ENCODE measurements at places on chromosomes 7 and 10.

DNA sequence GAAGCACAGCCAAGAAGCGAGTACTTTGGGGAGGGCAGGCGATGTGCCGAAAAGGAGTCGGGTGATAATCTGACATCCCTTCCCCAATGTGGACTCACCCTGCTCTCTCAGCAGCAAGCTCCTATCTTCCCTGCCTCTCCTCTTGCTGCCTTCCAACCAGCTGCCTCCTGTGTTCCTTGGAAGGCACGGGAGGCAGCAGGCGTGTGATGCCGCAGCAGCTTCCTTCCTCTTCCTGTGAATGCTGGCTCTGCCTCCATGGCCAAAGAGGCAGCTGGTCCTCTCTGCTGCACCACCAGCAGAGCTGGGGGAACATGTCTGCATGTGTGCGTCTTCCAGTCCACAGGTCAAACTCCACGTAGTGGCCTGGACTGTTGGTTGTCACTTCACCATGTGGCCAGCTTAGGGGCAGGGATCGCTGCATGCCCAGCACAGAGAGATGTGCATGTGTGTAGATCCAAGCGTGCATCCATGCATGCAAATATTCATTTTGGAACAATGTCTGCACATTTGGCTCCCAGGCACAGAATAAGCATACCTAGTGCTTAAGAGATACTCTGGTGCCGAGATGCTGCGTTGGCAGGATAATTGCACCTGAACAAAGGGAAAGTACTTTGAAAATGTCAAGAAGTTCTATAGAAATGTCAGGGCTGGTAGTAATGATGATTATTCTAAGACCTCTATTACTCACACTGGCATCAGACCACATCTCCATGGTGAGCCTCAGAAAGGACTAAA, 499.8 kb downstream of the PLXNA4 start:
- no peak for DNase-seq

DNA sequence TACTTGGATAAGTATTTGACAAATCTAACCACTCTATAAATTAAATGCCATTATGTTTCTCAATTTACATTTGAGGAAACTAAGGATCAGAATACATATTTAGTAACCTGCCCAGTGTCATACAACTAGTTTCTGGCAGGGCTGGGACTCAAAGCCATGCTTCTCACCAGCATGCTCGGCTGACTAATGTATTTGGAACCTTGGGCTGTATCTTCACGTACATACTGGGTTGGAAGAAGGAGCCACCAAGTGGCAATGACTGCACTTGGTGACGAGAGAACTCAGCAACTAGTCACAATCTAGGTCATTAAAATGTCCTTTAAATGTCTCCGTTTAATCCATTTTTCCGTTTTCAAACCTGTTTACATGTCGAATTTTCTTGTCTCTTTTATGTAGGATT, 42.9 kb downstream of the CHRM2 start:
- DNase-seq, result no peak

DNA sequence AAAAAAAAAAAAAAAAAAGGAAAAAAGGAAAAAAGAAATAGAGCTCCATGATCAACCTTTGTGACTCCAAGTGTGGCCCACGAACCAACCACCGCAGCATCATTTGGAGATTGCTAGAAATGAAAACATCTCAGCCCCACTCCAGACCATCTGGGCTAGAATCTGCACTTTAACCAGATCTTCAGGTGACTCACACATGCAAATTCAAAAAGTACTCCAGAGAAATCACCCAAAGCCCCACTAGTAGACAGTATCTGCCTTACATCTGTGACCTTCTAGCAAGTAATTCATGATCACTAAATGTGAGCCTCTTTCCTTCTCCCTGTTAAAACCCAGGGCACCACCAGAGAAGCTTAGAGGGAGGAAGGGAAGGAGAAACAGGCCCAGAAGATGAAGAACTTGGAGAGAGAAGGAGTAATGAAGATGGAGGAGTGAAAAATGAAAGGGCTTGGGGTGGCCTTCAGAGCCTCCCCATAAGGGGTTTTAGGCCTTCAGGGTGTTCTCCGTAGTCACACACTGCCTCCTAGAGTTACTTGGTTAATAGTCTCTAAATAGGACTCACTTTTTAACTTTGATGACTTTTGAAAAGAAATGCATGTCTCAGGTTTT, 94.0 kb downstream of the SLC37A3 start:
- peak; percentile 50 for DNase-seq

DNA sequence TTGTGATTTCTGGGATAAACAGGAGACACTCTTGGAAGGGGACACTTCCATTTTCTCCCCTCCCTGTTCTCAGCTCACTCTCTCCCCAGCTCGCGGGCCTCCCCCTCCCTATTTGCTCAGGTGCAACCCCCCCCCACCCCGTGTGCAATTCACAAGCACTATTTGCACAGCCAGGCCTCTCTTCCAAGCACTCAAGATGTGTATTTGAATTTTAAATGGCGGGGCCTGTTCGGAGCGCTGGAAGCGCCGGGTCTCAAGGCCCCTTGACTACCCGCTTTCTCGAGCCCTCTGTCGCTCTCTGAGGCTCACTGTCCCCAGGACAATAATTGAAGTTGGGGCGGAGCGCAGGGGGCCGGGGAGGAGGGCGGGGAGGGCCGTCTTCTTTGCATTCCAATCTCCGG, 7.8 kb downstream of the SHH start:
- DNase-seq, result no peak

GRCh38 chr7:30968747-30969603, 5.2 kb downstream of the GHRHR start:
- DNase-seq, result no peak

- no peak for DNase-seq
Measured at GRCh38 chr10:609868-610545, 79.5 kb downstream of the DIP2C start.

DNA sequence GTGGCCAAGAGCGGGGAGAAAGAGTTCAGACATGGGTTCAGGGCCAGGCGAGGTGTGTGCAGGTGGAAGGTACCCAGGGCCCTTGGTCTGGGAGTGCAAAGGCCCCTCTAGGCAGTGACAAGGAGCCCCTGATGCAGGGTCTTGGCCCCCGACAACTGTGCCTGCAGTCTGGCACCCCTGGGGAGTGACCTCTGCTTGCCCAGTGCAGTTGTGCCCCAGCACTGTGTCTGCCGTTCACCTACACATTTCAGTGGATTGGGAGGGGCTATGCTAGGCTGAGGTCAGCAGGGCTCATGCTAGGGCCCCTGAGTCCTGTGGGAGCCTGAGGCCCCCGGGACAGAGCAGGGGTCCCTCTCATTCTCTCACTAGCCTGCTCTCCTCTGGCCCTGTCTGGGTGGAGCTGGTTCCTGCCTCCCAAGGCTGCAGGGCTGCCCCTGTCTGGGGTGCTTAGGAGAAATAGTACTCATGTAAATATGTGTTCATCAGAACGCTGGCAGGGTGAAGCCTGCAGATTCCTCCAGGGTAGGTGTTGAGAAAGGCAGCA, 550.4 kb downstream of the TCERG1L start:
- no peak for DNase-seq

GRCh38 chr10:107425931-107426553, 261.5 kb upstream of the SORCS1 start:
- DNase-seq, result no peak

DNA sequence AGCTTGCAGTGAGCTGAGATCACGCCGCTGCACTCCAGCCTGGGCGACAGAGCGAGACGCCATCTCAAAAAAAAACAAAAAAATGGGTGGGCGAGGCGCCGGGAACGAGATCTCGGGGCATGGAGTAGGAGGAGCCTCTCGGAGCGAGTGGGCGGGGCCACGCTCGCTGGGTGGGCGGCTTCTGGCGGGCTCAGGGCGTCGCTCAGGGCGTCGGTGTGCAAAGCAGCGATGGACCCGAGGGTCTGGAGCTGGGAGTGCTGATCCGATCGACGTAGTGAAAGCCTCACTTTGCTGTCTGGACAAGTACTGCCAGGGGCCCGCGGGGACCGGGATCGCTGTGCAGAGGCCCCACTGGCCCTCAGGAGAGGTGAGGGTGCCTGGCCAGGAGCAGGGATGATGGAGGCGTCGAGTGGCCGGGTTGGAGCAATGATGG, 22.6 kb upstream of the AMZ1 start:
- DNase-seq, result no peak

- DNase-seq, result no peak
Measured at GRCh38 chr10:132355754-132356153, 23.8 kb downstream of the LRRC27 start.

- no peak for DNase-seq
Measured at GRCh38 chr7:70951271-70951962, 180.5 kb upstream of the GALNT17 start.

DNA sequence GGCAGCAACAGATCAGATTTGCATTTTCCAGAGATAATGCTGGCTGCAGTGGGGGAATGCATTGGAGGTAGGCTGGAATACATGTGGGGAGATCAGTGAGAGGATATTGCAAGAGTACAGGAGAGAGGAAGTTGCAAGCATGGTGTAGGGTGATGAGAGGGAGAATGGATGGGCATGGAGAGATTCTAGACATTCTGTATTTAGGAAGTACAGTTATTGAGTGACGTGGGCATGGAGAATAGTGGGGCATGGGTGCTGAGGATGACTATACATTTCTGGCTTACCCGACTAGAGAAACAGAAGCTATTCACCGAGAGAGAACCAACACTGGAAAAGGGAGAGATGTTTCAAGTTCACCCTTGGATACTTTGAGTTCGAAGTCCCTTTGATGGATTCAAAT, 116.9 kb upstream of the SVIL start:
- peak; percentile 53 for DNase-seq

DNA sequence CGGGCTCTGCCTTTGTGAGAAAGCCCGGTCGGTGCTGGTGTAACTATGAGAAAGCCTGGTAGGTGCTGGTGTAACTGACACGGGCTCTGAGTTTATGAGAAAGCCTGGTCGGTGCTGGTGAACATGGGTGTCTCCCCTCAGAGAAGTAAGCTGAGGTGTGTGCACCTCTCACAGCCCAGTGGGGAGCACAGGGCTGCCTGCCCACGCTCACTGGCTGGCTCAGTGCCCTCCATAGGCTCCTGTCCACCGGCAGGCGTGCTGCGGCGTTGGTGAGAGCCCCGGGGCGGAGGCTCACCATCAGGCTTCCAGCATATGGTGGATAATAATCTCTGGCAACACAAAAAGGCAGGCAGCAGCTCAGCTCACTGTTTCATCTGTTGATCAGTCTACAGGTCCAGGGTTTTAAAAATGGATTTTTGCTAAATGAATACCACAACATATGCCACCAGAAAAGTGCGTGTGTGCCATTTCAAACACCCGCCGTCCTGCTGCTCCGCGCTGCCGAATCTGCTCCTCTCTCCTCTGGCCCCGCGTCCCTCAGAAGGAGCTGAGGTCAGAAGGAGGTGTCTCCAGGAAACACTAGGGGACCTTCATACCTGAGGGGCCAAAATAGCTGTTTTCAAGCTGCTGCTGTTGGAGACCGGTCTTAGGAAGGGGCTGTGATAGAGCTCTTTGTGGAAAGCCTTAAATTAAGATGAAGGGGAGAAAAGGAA, 365.7 kb downstream of the DNAJB6 start:
- no peak for DNase-seq

- no peak for DNase-seq
Measured at GRCh38 chr7:28573651-28574301, 161.5 kb downstream of the CREB5 start.

DNA sequence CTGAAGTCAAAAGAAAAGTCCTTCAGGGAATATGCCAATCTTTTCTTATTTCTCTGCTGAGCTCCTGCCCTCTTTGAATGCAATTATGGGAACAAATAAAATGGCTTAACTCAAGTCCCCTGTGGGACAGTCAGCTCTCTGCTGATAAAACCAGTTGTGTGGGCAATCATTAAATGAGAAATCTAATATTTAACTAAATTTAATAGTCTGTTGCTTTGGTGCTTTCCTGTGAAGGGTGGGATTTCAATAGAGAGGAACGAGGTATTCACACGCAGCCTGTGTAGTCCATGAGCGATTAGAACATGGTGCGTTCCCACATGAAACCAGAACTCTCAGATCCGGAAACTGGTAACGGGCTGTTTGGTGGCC, 138.4 kb downstream of the PAXIP1 start:
- DNase-seq, result no peak

- DNase-seq, result no peak
Measured at GRCh38 chr7:122588621-122589020, 110.3 kb downstream of the RNF133 start.

DNA sequence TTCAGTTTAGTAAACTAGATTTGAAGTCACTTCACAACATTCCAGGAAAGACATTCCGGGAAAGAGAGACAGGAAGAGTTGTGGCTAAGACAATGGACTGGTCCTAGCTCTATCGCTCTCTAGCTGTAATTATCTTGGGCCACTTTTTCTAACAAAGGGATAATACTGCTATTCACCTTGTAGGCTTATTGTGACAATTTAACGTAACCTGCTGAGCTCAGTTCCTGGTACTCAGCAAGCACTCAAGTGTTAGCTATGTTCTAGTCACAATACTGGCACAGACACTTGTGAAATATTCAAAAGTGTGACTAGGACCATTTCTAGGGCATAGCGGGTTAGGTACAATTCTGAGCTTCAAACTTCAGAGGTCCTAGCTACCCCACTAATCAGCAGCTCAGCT, 12.0 kb upstream of the NRCAM start:
- DNase-seq, result no peak

DNA sequence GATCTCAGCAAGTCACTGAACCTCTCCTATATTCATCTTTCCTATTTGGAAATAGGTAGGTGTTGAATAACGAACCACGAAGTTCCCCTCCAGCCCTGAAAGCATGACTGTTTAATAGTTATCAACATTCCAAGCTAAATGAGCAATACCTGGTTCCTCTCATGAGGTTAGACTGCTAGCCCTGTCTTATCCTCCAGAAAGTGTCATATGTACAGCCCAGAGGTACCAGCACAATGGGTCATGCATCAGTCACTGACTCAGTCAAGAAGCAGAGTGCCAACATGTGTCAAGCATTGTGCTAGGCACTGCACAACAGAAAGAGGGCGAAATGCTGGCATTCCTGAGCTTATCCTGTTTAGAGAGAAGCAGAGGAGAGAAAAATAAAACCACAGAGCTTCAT, 70.0 kb downstream of the AMPH start:
- no peak for DNase-seq

DNA sequence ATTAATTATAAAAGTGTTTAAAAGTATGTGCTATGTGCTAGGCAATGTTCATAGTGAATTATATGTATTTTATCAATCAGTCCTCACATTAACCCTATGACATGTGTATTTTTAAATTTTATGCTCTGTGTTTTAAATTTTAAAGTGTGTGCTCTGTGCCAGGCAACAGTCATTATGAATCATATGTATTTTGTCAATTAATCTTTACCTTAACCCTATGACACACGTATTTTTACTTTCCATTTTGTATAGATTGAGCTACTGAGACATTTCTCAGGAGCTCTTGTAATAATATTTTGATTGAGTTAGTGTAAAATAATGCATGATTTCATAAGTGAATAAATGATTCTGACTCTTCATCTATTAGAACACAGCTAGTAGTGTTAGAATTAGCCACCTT, 117.8 kb downstream of the THSD7A start:
- DNase-seq, result no peak

- DNase-seq, result no peak
Measured at GRCh38 chr7:130490311-130490791, 1.5 kb upstream of the MEST start.

- DNase-seq, result no peak
Measured at GRCh38 chr10:119368991-119369869, 161.9 kb downstream of the GRK5 start.
